ENCODE measurements at places on chromosomes 2 and 18. TPM values are rescaled to one million over a fixed set of nuclear protein-coding genes. Genes with fewer than 3 reads are reported as not detected.

CYBRD1 gene
- 8.4 TPM for polyA plus RNA-seq

HAAO gene
- polyA plus RNA-seq: 6.9 TPM

UGT1A10 gene
- polyA plus RNA-seq: 9.1 TPM

UPP2 gene
- polyA plus RNA-seq: not detected

RELCH gene
- 30.0 TPM for polyA plus RNA-seq

VIL1 gene
- 0.02 TPM for polyA plus RNA-seq

THADA gene
- polyA plus RNA-seq: 8.3 TPM

CD207 gene
- 10.2 TPM for polyA plus RNA-seq

HS6ST1 gene
- polyA plus RNA-seq: 23.1 TPM

IL37 gene
- 0.12 TPM for polyA plus RNA-seq

PLGLB2 gene
- 4.9 TPM for polyA plus RNA-seq

LIMS2 gene
- polyA plus RNA-seq: 58.4 TPM

EFR3B gene
- 0.11 TPM for polyA plus RNA-seq

All from esophagus (tissue), 2 donors.